Stimulated activated naive CD4-positive, alpha-beta T cell (primary cell): ENCODE measurements at places on chromosomes 5 and 9.

- no peak for DNase-seq
Observed at GRCh38 chr9:86246752-86247161, 12.7 kb downstream of the C9orf153 start.

DNA sequence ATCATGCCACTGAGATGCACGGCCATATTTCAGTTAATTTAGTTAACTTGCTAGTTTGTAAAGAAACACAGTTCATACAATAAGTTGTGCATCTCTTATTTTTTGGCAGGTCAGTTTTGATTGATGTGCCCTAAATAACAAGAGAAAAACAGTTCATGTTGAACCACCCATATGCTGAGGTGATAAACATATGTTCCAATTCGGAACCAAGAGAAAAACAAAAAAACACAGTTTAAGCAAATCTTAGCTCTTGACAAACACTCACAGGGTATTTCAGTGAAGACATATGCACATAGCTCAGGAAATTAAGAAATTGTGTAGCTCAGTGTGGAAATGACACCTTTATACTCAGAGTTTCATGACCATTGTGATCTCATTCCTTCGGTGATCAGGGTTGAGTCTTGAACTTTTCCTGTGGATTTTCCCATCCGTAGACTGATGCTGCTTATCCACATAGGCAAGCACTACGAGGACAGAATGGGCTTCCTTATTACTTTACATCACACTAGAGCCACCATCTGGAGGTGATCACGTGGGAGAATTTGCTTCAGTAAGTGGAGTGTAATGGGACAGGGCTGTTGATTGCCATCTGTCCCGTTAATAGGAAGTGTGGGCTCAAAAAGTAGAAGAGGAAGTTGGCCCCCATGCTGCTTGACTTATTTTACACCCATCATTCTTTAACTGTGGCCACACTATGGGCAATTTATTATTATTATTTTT, 773.0 kb downstream of the MTRR start:
- DNase-seq: no peak

GRCh38 chr5:133916479-133916878, 51.9 kb downstream of the C5orf15 start:
- DNase-seq: no peak

- DNase-seq: no peak
Observed at GRCh38 chr5:102773133-102773532, 18.0 kb downstream of the PAM start.

- peak; percentile 50 for DNase-seq
Observed at GRCh38 chr9:123322273-123323195, 33.5 kb upstream of the CRB2 start.

DNA sequence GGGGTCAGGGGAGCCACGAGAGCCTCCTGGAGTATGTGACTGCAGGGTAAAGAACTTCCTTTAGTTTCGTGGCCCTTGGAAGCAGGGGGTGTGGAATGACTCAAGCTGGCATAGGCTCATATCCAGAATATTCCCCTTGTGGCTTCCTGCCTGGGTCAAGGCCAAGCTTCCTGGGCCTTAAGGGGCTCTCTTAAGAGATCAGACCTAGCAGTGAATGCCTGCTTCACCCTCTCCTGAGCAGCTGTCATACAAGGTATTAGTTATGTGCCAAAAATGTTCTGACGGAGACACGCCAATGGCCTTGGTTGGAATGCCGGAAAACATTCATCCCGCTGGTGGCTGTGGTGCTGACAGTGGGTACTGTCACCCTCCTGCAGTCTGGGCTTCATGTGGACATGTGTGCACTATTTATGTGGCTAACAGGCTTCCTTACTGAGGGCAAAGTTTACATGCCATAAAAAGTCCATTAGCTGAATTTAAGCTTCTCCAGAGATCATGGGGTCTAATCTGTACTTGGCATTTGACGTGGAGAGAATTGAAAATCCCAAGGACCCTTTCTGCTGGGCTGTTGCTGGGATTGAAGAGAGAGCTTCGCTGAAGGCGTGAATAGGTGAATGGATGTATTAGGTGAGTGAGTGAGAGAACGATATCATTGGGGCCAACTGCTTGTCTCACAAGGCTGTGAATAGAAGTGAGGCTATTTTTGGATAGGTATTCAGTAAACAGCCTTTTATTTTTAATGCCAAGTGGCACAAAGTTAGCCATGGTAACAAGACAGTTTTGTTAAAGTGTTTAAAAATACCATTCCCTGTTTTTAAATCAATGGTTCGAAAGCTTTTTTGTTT, 156.8 kb downstream of the MACROH2A1 start:
- no peak for DNase-seq

GRCh38 chr5:172806897-172807672, 27.0 kb upstream of the ERGIC1 start:
- peak; percentile 54 for DNase-seq

DNA sequence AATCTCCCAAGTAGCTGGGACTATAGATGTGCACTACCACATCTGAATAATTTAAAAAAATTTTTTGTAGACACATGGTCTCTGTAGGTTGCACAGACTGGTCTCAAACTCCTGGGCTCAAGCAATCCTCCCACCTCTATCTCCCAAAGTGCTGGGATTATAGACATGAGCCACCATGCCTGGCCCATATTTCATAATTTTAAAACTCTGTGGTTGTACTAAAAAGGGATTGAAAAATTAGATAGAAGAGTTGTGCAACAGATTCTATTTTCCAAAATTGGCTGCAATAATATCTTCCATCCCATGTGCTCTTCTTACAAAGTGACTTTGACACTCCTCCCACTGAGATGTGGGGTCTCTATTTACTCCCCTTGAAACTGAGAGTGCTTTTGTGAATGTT, 7.6 kb upstream of the UHRF2 start:
- DNase-seq: no peak

DNA sequence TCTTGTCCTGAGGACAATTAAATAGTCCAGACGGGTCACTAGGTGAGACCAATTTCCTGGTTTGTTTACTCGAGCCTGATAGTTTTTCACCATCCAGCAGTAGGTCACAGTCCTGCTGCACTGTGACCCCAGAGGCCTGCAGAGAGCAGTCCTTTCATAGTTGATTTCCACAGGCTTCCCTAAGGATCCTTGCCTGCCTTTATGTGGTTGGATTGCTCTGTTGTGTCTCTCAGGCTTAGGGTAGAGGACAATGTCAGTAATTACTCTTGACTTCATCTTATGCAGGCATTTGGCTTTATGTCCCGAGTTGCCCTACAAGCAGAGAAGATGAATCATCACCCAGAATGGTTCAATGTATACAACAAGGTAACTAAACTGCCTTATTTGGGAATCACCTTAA, 9.0 kb upstream of the CATSPER3 start:
- no peak for DNase-seq

DNA sequence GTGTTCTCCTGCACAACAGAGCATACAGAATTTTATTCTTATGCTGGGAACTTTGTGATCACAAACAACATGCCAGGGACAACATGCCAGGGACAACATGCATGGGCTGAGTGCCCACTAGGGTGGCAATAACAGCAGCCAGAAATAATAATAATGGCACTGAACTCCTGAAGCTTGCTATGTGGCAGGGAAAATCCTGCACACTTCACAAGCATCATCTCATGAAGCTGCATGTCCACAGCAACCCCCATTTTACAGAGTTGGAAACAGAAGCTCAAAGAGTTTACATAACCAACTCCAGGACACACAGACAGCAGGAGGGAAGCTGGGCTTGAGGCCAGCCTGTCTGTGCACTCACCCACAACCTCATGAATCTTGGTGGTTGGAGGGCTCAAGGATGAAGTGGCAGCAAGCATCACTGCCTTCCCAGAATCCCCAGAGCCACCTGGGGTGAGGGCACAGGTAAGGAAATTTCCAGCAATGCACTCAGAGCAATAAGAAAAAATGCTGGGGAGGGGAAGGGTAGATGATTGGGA, 111.4 kb downstream of the GABBR2 start:
- DNase-seq: no peak

DNA sequence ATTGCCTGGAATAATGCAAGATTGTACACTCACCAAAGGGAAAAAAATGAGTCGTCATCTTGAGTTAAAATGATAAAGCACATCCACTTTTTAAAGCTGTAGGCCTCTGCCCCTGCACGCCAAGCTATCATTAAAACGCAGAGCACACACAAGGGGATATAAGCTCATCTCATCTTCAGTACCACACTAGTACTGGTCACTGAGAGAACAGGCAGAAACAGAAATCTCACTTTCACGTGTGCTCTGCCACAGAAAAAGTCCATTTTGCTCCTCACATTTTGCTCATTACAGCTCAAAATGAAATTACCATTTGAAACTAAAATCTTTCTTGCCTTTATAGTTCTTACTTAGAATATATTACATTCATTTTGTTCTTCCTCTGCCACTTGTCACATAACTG, 99.2 kb upstream of the SLC30A5 start:
- DNase-seq: no peak

GRCh38 chr9:68704498-68704813, 584 bp upstream of the PIP5K1B start:
- DNase-seq: no peak

GRCh38 chr5:142610176-142611001, 75.5 kb downstream of the FGF1 start:
- no peak for DNase-seq

DNA sequence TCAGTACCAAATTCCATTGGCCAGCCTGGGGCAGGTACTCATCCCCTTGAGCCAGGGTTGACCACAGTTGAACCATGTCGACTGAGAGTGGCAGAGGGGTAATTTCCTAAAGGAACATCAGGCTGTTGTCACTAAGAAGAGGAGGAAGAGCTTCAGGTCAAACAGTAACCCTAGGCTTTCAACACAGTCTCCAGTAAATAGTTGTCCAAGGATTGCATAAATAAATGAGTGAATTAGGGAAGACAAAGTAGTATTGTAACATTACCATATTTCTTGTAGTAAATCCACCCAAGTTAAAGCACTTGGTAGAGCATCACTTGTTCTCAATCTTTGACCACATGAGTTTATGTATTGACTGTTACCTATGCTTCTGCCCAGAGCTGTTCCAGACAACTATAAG, 7.4 kb downstream of the PSAT1 start:
- DNase-seq: no peak

DNA sequence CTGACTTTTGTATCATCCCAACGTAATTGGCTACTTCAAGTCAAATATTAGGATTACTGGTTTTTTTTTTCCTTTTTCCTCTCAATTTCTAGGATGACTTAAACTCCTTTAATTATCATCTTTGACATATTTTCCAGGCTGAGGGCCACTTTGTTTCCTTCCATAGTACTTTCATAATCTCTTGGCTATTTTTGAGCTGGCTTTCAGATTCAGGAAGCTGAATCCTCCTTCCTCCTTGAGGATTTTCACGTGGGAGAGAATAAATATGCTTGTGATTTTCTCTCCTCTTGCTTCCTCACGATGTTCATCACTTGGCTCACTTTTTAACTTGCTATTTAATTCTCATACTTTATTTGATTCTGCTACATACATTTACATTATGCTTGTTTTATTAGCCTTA, 88.1 kb downstream of the ITGA1 start:
- no peak for DNase-seq

DNA sequence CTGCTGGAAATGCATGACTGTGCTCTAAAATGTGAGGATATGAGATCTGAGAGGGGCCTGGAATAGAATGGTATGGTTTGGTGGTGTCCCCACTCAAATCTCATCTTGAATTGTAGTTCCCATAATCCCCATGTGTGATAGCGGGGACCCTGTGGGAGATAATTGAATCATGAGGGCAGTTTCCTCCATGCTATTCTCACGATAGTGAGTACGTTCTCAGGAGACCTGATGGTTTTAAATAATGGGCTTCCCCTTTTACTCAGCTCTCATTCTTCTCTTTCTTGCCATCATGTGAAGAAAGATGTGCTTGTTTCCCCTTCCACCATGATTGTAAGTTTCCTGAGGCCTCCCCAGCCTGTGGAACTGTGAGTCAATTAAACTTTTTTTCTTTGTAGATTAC, 133.6 kb upstream of the ADAMTS16 start:
- no peak for DNase-seq

GRCh38 chr5:40171971-40172370, 507.7 kb upstream of the PTGER4 start:
- no peak for DNase-seq

- DNase-seq: no peak
Observed at GRCh38 chr5:36982146-36982545, 105.6 kb downstream of the NIPBL start.

GRCh38 chr9:99505936-99506335, 283.9 kb downstream of the SEC61B start:
- DNase-seq: no peak
